Fibroblast of skin of left quadriceps (primary cell): ENCODE measurements at places on chromosomes 11 and 22.

DNA sequence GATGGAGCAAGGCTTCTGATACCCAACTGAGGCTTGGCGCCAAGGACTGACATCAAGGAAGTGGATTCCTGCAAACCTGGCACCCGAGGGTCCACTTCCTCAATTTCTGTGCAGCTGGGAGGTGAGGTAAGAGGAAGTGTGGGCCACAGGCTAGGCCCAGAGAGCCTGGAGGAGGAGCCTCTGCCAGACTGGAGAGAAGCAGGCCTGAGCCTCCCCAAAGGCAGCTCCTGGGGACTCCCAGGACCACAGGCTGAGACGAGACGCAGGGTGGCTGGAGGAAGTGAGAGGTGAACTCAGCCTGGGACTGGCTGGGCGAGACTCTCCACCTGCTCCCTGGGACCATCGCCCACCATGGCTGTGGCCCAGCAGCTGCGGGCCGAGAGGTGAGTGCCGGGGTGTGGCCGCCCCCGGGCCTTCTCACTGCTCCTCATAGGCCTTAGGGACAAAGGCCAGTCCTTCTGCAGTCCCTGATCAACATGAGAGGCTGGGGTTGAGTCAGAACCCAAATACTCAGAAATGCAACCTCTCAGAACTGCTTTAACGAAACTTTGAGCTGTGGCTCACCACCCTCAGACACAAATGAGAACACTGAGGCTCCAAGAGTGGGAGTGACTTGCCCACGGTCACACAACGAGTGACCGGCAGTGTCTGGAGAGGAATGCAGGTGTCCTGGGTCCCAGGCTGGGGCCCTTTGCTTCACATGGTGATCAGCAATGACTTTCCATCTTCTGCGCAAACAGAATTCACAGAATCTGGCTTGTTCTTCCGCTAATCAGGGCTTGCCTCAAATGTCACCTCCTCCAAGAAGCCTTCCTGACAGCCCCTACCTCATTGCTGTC, at the start of gene NCF4:
Gene NCF4, plus strand, starts transcription at position 186 of the 839 bp plus-strand sequence. Its CDS starts 166 bp downstream, at position 352.
- DNase-seq = no peak

- no peak for DNase-seq
Measured at GRCh38 chr11:121328176-121328966, 35.8 kb downstream of the SC5D start.

GRCh38 chr11:2136952-2137201, 2.3 kb downstream of the IGF2 start:
- DNase-seq = no peak

- no peak for DNase-seq
Measured at GRCh38 chr22:17229991-17230630, 10.9 kb upstream of the ADA2 start.

- DNase-seq = no peak
Measured at GRCh38 chr11:75431533-75432525, 1.2 kb downstream of the KLHL35 start.

- DNase-seq = no peak
Measured at GRCh38 chr11:77074626-77075221, 8.0 kb downstream of the CAPN5 start.

- no peak for DNase-seq
Measured at GRCh38 chr22:20424932-20425565, 12.6 kb downstream of the SCARF2 start.

DNA sequence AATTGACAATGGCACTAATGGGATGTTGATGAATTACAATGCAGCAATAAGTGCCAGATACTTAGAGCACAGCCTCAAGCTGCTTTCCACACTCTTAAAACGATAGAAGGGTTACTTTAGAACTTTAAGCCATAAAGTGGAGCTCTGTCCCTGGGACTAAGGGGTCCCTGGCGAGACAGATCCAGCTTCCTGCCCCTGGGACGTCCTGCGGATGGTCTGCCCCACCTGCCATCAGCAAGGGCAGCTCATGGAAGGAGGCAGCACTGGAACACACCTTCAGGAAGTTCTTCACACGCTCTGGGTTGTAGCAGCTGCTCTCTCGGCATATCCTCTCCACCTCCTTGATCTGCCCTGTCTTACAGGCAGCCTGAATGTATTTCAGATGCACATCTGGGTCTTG, 45.1 kb upstream of the SLC25A1 start:
- DNase-seq = no peak

DNA sequence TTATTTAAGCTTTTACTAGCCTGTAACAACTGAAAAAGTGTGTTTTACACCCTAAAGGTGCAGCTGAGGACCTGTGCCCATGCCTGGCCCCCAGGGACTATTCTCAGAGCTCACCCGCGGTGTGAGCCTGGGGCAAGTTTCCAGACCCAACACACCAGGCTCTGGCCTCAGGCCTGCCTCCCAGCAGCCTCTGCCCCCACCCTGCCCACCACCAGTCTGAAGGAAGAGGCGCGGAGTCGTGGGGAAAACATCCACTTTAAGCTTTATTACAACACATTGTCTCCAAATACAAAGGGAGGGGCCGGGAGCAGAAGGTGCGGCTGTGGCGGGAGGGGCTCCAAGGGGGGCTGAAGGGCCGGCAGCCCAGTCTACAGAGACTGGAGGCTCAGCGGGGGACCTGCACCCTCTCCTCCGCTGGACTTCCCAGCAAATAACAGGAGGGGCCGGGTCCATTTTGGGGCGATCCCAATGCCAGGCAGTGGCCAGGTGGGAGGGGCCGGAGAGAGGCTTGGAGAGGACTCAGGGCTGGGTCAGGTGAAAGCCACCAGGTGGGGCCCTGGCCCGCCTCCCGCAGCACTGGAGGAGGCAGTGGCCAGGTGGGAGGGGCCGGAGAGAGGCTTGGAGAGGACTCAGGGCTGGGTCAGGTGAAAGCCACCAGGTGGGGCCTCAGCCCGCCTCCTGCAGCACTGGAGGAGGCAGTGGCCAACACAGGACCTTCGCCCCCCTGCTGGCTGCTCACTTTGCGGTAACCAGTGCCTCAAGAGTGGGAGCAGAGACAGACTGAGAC, 18.1 kb downstream of the DUSP8 start:
- DNase-seq = no peak

GRCh38 chr11:1237128-1237580, 14.3 kb downstream of the MUC5B start:
- DNase-seq = no peak

- no peak for DNase-seq
Measured at GRCh38 chr22:47174096-47174495, 411.6 kb downstream of the TBC1D22A start.

DNA sequence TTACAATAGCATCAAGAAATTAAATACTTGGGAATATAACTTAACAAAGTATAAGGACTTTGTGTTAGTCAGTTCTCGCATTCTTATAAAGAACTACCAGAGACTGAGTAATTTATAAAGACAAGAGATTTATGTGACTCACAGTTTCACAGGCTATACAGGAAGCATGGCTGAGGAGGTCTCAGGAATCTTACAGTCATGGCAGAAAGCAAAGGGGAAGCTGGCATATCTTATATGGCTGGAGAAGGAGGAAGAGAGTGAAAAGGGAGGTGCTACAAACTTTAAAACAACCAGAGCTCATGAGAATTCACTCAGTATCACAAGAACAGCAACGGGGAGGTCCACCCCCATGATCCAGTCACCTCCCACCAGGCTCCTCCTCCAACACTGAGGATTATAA, 32.0 kb upstream of the CCDC134 start:
- no peak for DNase-seq

- DNase-seq = no peak
Measured at GRCh38 chr11:64656862-64657261, 65.8 kb downstream of the SLC22A12 start.

- DNase-seq = no peak
Measured at GRCh38 chr11:58745705-58746364, 14.1 kb upstream of the GLYAT start.

DNA sequence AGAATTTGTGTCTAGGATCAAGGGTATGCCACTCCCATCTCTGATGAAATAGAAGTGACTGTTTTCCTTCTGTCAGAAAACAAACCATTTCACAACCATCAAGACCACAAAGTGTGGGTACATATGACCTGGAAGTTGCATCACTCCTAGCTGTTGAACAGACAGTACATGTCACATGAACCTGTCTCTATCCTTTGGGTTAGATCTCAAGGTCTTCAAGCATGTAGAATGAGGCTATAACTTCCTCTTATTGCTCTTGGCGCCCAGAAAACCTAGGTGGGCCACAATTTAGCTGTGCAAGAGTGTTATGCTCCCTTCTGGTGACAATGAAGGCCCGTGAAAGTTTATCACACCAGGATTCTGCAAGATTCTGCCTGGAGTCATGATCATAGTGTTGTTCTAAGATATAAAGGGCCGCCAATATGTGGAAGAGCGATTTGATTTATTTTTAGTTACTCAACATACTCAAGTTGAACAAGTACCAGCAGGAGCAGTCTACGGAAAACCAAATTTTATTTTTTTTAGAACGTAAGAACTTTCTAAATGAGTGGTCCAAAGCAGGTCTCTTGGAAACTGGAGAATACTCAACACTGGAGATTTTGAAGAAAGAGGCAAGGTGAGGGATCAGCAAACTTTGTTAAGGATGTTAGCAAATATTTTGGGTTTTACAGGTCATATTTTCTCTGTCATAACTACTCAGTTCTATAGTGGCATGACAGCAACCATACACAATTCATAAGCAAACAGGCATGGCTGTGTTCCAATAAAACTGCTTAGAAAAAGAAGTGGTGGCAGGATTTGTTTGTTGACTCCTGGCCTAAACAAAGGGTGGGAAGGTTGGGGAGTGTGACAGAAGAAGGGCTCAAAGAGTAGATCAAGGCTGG, 101.8 kb downstream of the USP35 start:
- peak; percentile 29 for DNase-seq

- DNase-seq = no peak
Measured at GRCh38 chr22:16963189-16963945, 44.7 kb downstream of the GAB4 start.

DNA sequence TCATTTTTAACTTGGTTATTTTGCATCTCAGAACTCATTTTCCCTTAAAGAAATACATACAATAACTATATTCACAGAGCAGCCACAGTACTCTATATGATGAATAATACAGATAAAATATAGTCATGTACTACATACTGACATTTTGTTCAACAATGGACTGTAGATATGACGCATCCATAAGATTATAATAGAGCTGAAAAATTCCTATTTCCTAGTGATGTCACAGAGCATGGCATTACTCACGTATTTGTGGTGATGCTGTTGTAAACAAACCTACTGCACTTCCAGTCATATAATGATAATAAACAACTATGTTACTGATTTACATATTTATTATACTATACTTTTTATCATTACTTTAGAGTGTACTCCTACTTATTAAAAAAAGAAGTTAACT, 38.7 kb downstream of the NARS2 start:
- DNase-seq = no peak

DNA sequence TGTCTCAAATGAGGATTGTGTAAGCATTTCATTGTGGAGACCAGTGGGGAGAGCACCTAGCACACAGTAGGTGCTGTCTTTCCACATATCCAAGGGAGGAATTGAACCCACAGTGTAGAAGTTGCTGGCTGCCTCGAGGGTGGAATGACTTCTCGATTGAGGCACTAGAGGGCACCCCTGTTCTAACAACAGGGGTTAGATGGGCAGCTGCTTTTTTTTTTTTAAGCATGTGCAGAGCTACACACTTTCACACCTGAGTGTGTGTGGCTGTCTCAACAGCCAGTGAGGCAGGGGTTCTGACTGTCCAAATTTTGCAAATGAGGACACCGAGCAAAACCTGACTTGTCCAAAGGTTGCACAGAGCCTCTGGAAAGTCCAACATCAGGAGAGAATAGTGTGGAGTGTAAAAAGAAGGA, 118.2 kb upstream of the CRYBB3 start:
- DNase-seq = no peak

GRCh38 chr11:57340039-57340615, 2.0 kb downstream of the P2RX3 start:
- DNase-seq = peak; percentile 15

DNA sequence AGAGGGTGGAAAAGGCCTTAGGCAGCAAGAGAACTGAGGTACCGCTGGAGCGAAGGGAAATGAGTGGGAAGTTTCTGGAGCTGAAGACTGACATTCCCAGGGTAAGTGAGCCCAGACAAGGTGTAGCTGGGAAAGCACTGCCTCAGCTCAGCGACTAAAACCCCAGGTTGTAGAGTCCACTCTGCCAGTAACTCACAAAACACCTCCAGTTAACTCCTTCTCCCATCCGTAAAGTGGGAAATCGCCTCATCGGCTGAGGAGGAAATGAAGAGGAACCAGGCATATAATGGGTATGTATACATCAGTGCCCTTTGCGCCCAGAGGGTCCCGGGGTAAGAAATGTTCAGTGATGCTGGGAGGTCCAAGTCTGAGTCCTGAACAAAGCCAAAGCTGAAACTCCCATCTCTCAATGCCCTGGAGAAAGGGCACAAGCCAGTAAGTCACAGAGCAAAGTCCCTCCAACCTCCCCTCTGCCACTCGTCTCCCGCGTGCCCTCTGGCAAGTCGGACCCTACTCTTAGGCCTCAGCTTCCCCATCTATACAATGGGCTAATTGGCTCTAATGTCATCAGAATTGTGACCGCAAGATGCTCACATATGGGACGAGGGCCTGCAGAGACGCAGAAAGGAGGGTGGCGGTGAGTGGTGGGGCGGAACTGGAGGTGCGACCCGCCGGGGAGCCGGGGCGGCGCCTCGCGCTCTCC, 588 bp downstream of the VPS37C start:
- no peak for DNase-seq

- peak; percentile 62 for DNase-seq
Measured at GRCh38 chr11:112016765-112017376, 8.3 kb upstream of the DLAT start.

- no peak for DNase-seq
Measured at GRCh38 chr11:70707821-70708220, 309.5 kb downstream of the CTTN start.

- no peak for DNase-seq
Measured at GRCh38 chr22:20405931-20406685, 12.2 kb downstream of the ZNF74 start.

DNA sequence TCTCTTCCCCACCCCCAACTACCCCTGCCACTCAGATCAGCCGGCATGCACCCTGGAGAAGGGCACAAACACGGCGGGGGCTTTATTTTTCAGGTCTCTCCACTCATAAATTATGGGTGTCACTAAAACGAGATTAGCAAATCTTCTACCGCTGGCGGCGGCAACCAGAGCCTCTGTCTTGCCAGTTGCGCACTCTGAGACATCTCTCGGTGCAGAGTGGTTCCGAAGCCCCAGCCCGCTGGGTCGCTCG, 125.3 kb upstream of the C11orf58 start:
- DNase-seq = no peak

GRCh38 chr11:113723787-113724186, 17.7 kb upstream of the TMPRSS5 start:
- DNase-seq = no peak
